ENCODE measurements at places on chromosomes 11 and 22.

- peak; percentile 42 for DNase-seq
These were observed 3.5 kb downstream of the ZDHHC24 start for GRCh38 chr11:66542362-66542761.

GRCh38 chr11:123475469-123475868, 45.4 kb downstream of the GRAMD1B start:
- DNase-seq = peak; percentile 79

GRCh38 chr11:10488934-10489691, 34.0 kb downstream of the AMPD3 start:
- DNase-seq = no peak

DNA sequence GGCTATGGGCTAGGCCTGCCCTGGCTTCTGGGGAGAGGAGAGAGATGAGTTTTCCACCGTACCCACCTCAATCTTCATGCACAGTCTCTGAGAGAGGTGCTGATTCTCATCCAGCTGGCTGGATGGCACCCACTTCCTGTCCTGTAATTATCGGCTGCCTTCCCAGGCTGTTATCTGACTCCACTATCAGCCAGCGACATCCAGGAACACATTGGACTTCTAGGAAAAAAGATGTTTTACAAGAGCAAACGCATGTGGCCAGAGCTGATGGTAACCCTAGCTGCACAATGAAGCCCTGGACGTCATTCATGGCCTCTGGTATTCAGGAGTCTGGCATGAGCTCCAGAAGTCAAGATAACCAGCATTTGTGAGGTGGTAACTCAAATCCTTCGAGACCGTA, 137.4 kb downstream of the EHF start:
- no peak for DNase-seq

DNA sequence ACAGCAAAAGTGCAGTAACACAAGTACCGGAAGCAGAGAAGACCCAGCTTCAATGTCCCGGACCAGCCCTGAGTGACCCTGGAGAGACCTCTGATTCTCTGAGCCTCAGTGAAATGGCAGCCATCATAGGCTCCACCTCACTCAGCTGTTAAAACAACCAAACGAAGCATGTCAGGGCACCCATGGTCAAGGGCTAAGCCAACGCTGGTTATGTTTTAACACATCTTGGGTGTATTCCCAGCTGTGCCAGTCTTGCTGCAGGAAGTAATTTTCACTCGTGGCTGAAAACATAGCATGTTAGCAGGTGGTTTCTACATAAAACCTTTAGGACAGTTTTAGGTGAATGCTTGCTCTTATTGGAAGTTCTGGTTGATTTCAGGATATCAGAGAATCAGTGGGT, 30.9 kb downstream of the LMO2 start:
- DNase-seq = no peak

GRCh38 chr11:93689240-93689639, 27.8 kb downstream of the CEP295 start:
- no peak for DNase-seq

- no peak for DNase-seq
These were observed 8.0 kb upstream of the CD82 start for GRCh38 chr11:44557464-44557863.

- DNase-seq = no peak
These were observed 526 bp upstream of the PNPLA5 start for GRCh38 chr22:43892183-43892894.

- no peak for DNase-seq
These were observed 390 bp upstream of the CKAP5 start for GRCh38 chr11:46846510-46846830.

DNA sequence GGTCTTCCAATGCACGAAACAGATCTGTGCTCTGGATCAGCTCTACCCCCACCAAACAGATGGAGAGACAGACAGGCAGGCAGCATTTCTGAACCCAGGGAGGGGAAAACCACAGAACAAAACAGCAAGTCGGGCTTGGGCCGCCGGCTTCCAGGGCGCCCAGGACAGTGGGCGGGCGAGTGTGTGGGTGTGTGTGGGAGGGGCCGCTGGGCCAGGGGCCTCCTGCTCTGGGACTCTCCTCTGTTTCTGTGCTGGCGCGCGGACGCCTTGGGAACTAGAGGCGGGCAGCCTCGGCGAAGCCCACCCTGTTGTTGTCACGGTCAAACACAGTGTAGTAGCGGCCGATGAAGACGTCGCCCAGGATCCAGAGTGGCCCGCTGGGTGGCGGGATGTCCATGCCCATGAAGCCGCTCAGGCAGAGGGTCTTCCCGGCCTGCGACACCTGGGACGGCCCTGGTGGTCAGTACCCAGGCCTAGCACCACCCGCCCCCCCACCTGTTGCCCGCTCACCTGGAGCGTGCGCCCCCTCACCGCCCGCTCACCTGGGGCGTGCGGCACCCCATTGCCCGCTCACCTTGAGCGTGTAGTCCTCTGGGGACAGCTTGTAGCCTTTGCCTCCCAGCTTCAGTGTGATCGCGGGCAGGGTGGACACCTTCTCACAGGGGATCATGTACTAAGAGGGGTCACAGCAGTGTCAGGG, 3.0 kb upstream of the IFITM10 start:
- DNase-seq = no peak

GRCh38 chr11:15671216-15671615, 556.5 kb downstream of the INSC start:
- DNase-seq = no peak

- DNase-seq = peak; percentile 69
These were observed 32.0 kb upstream of the CCDC134 start for GRCh38 chr22:41768430-41768829.

- no peak for DNase-seq
These were observed 15.8 kb upstream of the OR51T1 start for GRCh38 chr11:4865855-4866254.

GRCh38 chr11:46326813-46327416, 20.3 kb upstream of the DGKZ start:
- no peak for DNase-seq

- DNase-seq = peak; percentile 77
These were observed 27.0 kb downstream of the GDPD5 start for GRCh38 chr11:75498556-75499255.

DNA sequence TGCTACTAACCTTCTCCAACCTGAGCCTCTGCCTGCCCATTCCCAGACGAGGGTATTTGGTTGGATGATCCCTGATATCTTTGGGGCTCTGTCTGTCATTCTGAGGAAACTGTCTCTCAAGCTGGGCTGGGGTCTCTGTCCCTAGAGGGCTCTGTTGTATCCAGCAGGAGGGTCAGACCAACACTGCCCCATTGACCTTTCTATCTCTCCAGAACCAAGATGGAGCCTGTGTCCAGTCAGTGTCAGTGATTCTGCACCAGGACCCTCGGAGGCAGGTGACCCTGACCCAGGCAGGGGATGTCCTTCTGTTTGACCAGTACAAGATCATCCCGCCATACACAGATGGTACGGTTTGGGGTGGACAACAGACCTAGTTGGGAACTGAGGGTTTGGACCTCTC, 21.9 kb downstream of the OTOG start:
- no peak for DNase-seq

DNA sequence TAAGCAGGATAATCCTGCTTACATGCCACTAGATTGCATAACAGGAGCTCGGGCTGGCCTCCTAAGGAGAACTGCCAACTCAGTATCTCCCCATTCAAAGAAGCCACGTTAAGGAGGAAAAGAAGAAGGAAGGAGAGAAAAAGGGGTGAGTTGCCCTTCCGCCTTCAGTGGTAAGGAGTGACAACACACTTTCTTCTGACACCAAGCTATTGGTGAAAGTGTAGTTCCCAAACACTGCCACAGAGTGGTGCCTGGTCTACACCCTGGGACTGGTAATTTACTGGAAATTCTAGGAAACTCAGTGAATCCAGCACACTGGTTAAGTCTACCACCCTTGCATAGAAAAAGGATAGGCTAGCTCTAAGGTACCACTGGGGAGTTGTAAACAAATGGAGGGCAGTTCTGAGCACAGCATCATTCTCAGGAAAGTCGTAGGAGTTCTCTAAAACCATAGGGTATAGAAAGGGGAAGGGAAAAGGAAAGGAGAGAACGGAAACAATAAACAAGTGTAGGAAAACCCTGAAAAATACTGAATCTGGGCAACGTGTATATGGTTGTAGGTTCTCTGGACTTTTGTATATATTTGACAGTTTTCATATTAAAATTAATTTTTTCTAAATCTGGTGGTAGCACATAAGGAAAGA, 58.2 kb downstream of the RRAS2 start:
- DNase-seq = peak; percentile 78

- peak; percentile 67 for DNase-seq
These were observed 94.2 kb downstream of the ABTB2 start for GRCh38 chr11:34263441-34264091.

DNA sequence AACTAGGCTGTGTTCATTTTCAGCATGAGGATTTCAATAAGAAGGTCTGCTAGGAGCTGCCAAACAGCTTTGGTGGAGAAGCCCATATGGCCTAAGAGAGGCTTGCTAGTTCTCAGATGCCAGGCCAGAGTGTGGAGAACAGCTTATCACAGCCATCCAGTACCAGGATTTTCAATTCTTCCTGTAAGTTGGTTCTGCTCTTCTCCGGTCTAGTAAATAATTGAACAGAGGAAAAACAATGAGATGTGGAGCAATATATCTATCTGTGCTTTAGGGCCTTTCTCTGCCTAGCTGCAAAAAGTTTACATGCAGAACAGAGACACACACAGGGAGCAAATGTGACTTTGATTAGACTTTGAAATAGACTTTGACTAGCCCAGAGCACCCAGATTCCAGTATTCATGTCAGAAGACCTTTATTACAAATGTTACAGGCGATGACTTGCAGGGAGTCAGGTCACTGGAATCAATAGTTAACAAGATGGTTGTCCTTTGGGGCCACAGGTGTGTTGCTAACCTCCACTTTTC, 19.8 kb upstream of the PPP2R1B start:
- DNase-seq = no peak

DNA sequence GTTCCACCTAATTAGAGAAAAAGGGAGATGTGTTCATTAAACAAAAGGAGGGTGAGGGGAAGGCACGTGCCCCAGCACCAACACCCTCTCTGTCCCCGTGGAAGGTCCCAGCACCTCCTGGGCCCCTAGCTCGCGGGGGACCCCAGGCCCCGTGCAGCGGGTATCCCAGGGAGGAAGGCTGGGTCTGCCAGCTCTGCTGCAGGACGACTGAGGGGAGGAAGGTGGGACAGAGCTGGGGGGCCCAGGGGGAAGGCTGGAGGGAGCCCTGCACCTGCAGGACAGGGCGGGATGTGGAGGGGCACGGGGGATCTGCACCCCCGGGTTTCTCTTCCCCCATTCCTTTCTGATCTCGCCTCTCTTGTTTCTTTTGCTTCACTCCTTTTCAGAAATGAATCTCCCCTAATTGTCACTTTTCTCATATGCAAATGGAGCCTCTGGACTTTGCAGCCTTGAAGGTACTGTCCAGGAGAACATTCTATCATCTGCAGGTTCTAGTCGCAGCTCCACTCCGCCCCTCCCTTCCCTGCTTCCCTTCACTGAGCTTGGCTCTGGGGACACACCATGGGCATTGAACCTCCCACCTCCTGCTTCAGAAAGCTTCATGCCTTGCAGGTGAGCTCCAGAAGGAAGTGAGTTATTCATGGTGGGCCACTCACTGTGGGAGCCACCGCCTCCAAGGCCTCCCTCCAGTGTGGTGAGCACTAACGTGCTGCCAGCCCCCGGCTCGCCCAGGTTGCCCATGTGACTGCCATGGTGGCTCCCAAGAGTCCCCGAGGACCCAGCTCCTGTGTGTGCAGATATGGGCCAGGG, 111.0 kb downstream of the ST3GAL4 start:
- no peak for DNase-seq

DNA sequence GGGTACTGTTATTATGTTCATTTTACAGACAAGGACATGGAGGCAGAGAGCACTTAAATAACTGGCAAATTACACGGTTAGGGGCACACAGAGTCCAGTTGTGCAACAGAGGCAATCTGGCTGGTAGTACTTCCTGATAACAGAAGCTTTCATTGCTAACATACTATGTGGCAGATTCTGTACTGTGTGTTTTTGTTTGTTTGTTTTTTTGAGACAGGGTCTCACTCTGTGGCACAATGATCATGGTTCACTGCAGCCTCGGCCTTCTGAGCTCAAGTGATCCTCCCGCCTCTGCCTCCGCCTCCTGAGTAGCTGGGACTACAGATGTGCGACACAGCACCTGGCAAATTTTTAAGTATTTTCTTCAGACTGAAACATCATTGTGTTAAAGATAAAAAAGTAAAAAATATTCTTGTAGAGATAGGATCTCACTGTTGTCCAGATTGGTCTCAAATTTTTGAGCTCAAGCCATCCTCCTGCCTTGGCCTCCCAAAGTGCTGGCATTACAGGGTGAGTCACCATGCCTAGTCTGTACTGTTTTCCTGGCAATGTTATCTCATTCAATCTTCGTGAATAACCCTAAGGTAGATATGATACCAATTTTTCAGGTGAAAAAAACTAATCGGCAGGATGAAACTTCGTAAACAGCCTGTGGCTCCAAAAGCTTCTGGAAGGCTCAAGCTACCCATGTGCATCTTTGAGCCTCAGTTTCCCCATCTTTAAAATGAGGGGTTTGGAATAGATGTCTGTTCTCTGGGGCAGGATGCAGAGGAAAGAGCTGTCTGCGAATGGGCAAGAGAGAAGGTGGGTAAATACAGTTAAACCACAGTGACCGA, 921 bp upstream of the NUCB2 start:
- no peak for DNase-seq

DNA sequence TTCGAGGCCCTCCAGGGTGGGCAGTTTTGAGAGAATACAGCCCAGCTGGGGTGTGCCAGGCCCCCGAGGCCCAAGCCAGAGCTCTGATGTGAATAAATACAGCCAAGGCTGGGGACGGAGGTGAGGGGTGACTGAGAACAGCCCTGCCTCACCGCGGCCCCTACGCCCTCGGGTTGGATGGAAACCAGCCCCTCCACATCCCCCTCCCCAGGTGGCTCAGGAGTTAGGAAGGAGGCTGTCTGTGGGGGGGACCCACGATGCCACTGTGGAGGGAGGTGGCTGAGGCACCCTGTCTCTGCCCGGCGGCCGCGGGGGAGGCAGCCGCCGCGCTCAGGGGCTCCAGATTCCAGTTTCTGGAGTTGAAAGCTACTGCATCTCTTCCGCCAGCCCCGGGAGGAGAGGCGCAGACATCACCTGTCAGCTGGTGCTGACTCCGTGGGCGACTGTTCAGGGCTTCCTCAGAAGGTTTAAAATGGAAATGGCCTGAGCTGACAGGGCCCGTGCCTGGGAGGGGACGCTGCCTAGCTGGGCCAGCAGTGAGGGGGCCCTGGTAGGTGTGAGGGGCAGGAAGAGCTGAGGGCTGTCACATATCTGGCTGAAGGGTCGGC, 1.4 kb downstream of the FLRT1 start:
- DNase-seq = no peak

- peak; percentile 57 for DNase-seq
These were observed at the start of gene DLG2 for GRCh38 chr11:85627332-85627997. Gene DLG2, minus strand, starts transcription at chr11:85627344.

DNA sequence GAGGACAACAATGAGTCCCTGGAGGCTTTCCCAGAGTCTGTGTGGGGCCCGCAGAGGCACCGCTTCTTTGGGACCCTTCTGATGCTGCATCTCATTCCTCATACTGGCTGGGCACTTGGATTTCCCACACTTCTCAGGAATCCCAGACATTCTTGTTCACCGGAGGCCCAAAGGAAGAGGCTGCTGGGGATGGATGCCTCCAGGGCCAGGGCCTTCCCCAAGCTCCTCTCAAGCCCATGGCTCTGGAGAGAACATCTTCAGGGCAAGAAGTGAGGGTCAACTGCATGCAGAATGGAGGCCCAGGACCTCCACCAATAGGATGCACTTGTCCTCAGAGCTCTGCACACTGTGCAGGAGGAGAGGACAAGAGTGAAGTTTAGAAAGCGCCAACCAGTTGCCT, 34.6 kb downstream of the DKK3 start:
- DNase-seq = peak; percentile 79

- peak; percentile 64 for DNase-seq
These were observed 100.6 kb downstream of the FBXO7 start for GRCh38 chr22:32574958-32575910.

GRCh38 chr11:114276077-114276476, 20.1 kb upstream of the NNMT start:
- no peak for DNase-seq
